ENCODE measurements at places on chromosomes 12 and 14.

DNA sequence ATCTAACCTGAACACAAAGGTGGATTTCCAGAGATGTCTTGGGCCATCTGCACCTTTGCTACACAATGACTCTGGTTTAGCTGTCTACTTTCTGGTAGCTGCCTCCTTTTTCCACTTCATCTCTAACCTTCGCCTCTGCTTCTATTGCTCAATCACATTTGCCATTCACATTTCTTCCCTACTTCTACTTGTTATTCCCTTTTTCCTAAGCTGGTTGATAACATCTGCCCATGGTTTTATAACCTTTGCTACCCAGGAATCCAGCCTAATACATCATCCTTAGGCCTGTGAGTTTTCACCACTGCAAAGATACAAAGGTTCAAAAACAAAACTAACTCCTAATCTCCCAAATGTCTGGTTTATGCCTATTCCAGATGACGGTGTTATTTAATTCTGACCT, 13.2 kb downstream of the SPPL3 start:
- no peak for DNase-seq

- no peak for DNase-seq
Measured at GRCh38 chr12:56414401-56414800, 34.8 kb downstream of the TIMELESS start.

DNA sequence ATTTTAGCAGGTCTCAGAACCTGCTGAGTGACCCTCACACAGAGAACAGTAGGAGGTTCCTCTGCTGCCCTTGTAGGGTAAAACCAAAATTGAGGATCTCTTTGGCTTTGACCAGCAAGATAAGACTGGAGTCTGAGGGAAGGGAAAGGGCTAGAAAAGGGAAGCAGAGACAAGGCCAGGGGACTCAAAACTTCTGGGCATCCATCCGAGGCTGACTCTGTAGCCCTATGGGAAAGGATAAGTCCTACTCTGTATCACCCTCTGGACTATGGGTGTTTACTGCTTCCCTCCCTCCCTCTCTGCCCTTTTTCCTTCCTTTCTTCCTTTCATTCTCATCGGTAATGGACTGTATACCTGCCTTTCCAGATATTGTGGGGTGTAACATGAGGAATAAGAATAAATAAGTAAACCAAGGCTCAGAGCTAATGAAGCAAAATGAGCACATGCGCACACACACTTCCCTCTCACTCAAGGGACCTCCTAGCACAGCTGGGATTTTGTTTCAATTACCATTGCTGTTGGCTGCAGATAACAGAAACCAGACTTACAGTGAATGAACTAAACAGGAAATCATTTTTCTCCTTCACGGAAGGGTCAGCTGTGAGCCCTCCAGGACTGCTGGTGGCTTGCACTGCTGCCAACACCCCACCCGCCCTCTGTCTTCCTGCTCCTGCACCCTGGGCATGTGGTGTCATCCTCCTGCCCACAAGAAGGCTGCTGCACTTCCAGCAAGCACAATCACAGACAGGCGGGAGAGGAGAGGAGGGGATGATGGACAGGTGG, 404.4 kb upstream of the CCDC196 start:
- DNase-seq: no peak

DNA sequence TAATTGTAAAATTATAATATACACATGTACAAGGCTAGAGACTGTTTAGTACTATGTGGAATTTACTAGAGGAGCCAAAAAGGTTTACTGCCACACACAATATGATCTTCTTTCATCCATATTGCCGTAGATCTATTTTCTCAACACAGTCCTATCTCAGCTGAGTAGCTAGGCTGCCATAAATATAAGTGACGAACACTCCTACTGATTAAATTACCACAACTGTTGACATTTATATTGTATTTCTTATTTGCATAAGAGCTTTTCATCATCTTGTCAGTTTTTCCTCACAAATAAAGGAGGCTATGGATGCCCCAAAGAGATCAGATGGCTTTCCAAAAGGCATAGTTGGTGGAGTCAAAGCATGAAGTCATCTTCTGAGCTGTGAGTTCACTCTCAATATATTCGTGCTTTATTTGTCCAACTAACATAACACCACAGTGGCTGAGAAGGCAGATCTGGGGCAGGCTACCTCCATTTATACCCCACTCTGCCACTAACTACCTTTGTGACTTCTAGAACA, 78.6 kb downstream of the CCDC59 start:
- no peak for DNase-seq
